Suppressor macrophage (primary cell): ENCODE measurements at places on chromosomes 13 and 19.
A peak's percentile ranks its signal among the peaks of the same experiment; 100 is the strongest.

DNA sequence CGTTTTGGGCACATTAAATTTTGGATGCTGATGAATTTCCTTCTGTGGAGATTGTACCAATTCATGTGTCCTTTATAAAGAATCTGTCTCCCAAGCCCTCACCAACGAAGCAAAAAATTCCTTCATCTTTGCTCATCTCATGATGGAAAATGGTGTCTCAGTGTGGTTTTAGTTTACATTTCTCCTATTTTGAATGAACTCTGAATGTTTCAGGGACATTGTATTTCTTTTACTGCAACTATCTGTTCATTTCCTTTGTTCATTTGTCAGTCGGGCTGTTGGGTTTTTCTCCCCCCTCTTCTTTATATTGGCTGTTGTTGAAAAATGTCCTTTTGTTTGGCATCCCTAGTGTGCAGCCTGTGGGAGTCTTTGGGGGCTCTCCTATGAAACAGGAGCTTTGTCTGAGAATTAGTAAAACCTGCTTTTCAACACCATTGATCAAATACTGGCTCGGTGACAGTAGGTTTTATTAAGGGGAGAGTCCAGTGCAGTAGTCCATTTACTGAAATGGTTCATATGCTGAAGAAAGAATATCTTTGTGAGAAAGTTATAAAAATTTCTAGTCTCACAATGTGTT is 91.3 kb upstream of the C1QTNF9B start:
- no peak for DNase-seq

DNA sequence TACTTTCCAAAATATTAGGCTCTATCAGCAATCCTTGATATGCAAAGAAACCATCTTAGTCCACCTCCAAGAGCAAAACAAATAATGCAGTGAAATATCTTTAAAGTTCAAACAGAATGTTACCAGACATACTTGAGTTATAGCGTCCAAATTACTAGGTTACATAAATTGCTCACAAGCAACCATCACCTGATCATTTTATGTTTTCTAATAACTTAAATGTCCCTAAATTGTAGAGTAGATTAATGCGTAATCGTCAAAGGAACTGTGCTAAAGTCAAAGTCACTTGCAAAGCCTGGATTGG is 350.6 kb upstream of the ARGLU1 start:
- no peak for DNase-seq

DNA sequence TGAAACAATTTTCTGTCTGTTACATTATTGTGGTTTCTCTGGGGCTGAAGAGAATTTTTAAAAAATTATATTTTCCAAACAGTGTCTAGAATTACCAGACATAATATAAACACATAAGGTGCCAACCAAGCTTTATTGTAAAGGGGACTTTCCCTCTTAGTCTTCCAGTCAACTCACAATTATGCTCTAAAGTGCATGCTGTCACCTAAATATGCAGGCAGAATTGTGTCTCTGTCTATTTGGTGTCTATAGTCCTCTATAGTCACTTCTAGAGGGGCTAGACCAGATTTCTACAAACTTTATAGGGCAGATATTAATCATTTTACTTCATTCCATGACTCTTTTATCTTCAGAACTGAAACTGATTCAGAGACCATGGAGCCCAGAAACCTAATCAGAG is 12.8 kb downstream of the ZNF254 start:
- DNase-seq, result no peak

- DNase-seq, result no peak
Measured at GRCh38 chr13:25490236-25490635, 118.5 kb downstream of the ATP8A2 start.

DNA sequence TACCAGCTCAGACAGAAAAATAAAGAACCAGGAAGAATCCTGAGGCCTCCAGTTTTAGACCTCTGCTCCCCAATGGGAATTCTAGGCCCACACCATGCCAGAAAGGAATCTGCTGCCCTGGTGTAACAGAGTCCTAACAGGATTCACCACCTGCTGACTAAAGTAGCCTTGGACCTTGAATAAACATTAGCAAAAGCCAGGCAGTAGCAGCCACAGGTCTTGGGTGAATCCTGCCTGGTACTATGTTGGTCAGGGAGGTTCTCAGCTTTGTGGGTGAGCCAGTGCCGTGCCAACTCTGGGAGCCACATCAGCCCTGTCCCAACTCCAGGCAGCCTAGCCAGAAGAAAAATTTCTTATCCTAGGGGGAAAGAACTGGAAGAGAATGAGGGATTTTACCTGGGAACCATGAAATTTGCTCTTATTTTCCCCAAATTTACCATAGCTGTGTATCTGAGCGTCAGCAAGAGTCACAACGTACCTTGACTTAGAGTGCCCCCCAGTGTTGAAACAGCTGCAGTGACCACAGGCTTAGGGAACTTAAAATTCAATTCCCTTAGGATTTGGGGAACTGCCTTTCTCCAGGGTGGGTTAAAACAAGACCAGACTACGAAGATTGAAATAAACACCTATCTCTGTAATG is 1895.6 kb upstream of the PRR20A start:
- no peak for DNase-seq

DNA sequence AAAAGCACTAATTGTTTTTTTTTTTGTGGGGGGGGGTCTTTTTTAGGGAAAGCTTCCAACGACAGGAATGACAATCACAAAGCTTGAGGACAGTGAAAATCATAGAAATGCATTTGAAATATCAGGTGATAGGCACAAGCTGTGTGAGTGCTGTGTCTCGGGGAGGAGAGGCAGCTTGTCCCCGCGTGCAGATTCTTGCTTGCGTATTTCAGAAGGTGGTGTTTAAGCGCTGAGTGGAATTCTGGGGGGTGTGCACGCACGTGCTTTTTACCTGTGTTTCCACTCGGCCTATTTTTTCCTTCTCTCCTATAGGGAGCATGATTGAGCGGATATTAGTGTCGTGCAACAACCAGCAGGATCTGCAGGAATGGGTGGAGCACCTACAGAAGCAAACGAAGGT is 40.2 kb upstream of the TEX29 start:
- DNase-seq, result no peak

DNA sequence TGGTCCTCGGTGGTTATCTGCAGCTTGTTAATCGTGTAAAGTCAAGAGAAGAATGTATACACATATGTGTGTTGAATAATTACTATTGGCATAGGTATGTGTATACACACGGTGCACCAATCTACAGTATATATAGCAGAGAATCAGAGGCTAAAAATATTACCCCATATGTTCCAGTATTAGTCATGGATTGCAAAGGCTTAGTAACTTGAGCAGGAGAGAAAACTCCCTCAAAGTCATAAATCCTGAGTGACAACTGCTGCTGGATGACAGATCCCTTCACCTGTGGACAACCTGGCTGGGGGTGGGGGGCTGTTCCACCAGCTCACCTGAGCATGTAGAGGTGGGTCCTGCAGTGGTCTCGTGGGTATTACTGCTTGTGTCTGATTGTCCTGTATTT is 185.0 kb downstream of the ZNF536 start:
- no peak for DNase-seq

- DNase-seq, result no peak
Measured at GRCh38 chr13:94163535-94163934, 315.9 kb downstream of the DCT start.

DNA sequence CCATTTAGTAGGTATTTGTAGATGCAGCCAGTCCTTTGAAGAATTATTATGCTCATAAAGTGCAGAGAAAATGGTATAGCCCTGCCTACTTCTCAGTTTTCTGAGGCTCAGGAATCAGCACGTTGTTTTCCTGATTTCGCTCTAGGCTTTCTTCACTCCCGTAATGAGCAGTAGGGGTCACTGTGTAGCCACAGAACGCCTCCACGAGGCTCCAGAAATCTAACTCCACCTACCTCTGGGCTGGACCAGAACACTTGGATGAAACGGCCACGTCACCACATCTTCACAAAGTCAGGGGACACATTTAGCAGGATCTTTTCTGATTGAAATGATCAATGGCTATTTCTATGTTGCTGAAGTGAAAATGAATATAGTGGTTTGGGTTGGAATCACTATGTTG is 49.8 kb upstream of the GTF3A start:
- DNase-seq, result peak; percentile 88

DNA sequence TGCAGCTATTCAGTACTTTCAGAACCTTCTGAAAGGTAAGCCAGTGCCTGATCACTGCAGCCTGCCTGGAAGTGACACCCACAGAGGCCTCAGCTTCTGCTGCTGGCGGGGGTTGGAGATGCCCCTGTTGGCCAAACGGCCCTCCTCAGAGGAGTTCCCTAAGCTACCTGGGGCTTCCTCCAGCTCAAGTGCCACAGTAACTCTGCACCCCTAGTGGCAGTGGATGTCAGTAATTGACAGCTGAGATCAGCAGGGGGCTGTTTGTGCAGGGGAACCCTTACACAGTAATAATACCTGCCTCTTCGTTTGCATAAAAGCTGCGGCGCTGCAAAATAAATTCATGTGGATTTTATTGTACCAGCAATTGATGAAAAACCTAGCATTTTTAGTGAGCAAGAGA is 28.9 kb downstream of the TDRD12 start:
- DNase-seq, result no peak

GRCh38 chr19:35703343-35703742 is 1.0 kb upstream of the ZBTB32 start:
- DNase-seq, result no peak

- no peak for DNase-seq
Measured at GRCh38 chr13:72692884-72693514, 34.4 kb downstream of the MZT1 start.

- DNase-seq, result peak; percentile 69
Measured at GRCh38 chr19:42132030-42132628, at the start of gene POU2F2. Gene POU2F2 (minus strand): TSS chr19:42132446. CDS start chr19:42132411, 35 bp downstream.

GRCh38 chr13:113890774-113891480 is 27.1 kb upstream of the GAS6 start:
- no peak for DNase-seq

DNA sequence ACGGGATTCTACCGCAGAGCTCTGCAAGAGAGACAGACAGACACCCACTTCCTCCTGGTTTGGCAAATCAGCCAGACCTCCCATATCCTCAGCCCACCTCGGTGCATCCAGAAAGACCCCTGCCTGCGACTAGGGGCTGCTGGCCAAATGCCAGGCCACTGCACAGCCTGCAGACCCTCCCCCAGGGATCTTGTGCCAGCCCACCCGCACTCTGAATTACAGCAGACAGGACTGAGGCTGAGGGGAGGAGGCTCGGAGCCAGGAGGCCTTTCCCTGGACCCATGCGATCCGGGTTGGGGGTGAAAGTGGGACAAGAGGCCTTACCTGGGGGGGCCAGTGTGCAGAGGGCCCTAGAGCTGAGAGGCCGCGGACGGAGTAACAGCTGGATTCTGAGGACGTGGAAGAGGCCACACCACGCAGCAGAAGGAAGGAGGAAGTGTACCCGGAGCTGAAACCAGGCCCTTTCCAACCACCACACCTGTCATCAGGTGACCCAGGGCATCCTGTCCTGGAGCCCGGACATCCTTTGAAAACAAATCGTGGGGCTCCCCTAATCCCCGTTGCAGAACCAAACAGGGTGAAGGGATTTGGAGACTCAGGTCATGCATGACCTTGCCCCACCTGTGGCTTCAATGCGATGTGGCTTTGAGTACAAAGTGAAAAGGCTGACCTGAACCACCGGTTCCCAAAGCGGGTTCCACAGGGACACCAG is 993 bp downstream of the FUT6 start:
- no peak for DNase-seq

DNA sequence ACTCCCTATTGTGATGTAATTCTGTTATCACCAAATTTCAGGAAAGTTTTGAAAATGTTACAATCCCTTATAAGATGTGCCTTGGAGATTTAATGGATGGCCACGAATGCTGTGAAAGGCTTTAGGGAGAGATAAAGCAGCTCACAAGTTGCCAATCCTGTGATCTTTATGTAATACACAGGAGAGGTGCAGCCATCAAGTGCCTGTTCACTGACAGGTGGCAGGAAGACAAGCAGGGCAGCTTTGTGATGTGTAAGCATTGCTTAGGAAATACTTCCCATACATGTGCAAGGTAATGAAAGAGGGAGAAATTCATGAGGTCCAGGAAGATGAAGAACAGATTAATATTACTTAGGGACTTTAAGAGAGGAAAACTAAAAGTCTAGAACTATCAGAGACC is 628.8 kb downstream of the SLITRK6 start:
- no peak for DNase-seq

- no peak for DNase-seq
Measured at GRCh38 chr19:35712567-35713505, 5.0 kb upstream of the KMT2B start.

DNA sequence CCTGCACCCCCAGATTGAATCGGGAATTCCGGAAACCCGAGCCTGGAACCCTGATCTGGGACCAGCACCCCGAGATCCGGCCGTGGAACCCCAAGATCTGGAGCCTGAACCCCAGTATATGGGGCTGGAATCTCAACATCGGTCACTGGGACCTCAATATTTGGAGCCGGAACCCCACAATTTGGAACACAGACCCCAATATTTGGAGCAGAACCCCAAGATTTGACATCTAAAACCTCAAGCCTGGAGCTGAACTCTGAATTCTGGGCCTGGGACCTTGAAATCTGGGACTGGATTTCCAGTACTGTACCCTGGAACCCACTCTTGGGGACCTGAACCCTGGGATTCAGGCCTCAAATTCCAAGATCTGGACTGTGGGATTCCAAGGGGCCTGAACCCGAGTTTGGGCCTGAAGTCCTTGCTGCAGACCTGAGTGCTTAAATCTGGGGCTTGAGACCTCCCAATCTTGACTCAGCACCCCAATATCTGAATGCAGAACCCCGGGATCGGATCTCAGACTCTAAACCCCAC is 629 bp downstream of the LRFN3 start:
- DNase-seq, result no peak

GRCh38 chr13:30143666-30144400 is 163.5 kb downstream of the KATNAL1 start:
- DNase-seq, result no peak

DNA sequence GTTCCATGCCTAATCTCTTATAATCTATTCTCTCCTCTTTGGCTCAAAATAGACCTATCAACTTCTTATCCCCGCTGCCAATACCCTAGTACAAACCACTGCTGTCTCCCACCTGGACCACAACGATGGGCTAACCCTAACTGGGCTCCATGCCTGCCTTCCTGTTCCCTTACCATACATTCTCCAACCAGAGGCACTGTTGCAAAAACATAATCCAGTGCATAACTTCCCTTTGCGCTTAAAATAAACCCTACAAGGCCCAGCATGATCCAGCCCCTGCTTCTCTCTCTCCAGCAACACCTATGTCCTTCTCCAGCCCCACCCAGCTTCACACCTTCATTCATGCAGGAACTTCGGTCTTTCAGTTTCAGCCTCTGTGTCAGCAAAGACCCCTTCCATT is 27.4 kb upstream of the CEBPA start:
- DNase-seq, result peak; percentile 33
